M059J (cell line): ENCODE measurements at places on chromosomes 12 and 14. TPM values are rescaled to one million over a fixed set of nuclear protein-coding genes. Genes with fewer than 3 reads are reported as not detected.

USP44 gene
- 0.02 TPM in 1 of 2 replicates, not detected in the other for total RNA-seq

APOF gene
- not detected in 2 replicates for total RNA-seq

LMO3 gene
- not detected in 2 replicates for total RNA-seq

LPCAT3 gene
- total RNA-seq = 26.1 and 26.7 TPM in 2 replicates

TPPP2 gene
- total RNA-seq = not detected in 2 replicates
